ENCODE measurements at places on chromosomes 13 and 19. TPM values are rescaled to one million over a fixed set of nuclear protein-coding genes. Genes with fewer than 3 reads are reported as not detected.

Gene PROZ
- not detected for polyA plus RNA-seq

Gene NUCB1
- 367 TPM for polyA plus RNA-seq

Gene LAIR1
- polyA plus RNA-seq = 253 TPM

Gene PHLDB3
- polyA plus RNA-seq = 5.8 TPM

Gene KLK12
- polyA plus RNA-seq = 1.9 TPM

Gene LRRC4B
- polyA plus RNA-seq = 3.0 TPM

Gene ZNF506
- 5.5 TPM for polyA plus RNA-seq

Gene ERICH6B
- polyA plus RNA-seq = not detected

Gene PEX11G
- 4.7 TPM for polyA plus RNA-seq

Gene VSTM2B
- not detected for polyA plus RNA-seq

Gene ANKRD10
- 44.0 TPM for polyA plus RNA-seq

Gene TMEM205
- polyA plus RNA-seq = 166 TPM

Gene CYP2F1
- polyA plus RNA-seq = 10.0 TPM

Gene RNF6
- polyA plus RNA-seq = 20.7 TPM

Gene HTR2A
- 0.09 TPM for polyA plus RNA-seq

Gene LPAR6
- polyA plus RNA-seq = 35.4 TPM

Gene ARRDC5
- polyA plus RNA-seq = 0.51 TPM

Gene CRB3
- polyA plus RNA-seq = 81.8 TPM

Gene PRR19
- polyA plus RNA-seq = 0.92 TPM

Gene TCF3
- polyA plus RNA-seq = 36.9 TPM

Gene AP1M2
- 70.9 TPM for polyA plus RNA-seq

Gene BLOC1S3
- 4.2 TPM for polyA plus RNA-seq

Gene POLR2I
- polyA plus RNA-seq = 65.1 TPM

Gene ZIC5
- polyA plus RNA-seq = not detected

Gene ZNF525
- 4.1 TPM for polyA plus RNA-seq
